ENCODE measurements at places on chromosomes 16 and 17.

GRCh38 chr16:53913920-53914319, 210.0 kb downstream of the FTO start:
- no peak for DNase-seq

- DNase-seq: no peak
Measured at GRCh38 chr17:11668618-11669017, 70.3 kb downstream of the DNAH9 start.

DNA sequence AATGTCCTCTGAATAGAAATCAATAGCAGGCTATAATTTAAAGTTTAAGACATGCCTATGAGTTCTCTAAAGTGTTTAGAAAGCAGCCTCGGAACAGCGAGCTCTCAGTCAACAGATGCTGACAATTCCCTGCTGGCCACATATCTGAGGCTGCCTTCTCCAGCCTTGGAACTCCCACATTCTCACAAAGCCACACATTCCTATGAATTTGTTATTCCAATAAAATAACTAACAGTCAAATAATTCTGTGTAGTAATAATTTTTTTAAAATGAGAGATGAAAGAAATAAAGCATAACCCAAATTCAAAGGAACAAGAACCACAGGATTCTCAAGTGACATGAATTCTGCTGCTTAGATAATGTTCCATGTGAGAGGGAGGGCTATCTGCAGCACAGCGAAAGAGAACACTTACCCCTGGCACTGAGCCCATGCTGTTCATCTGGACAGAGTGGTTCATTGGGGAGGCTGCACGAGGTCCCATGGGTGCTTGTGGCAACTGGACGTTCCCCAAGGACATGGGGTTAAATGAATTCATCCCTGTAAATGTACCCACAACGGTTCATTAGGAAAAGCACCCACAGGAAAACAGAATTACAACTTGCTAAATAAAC, 56.9 kb upstream of the TRAP1 start:
- DNase-seq: no peak

DNA sequence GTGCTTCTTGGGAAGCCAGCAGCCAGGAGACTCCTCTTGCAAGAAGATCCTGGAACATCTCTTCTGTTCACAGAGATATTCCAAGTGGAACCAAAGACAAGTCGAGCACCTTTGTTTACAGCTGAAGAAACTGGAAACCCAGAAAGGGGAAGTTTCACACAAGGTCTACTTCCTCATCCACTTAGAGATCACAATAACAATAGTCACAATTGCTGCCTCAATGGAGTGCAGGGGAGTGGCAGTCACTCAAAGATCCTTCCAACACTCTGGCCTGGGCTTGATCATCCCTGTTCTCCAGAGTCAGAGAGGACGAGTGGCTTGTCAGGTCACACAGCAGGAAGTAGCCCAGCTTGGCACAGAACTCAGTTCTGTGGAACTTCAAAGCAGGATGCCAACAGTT, 46.9 kb upstream of the SIAH1 start:
- peak; percentile 37 for DNase-seq
